ENCODE measurements at places on chromosomes 1 and 21.

- DNase-seq = peak; percentile 87
Observed at GRCh38 chr1:226820941-226821718, 49.3 kb upstream of the PSEN2 start.

- no peak for DNase-seq
Observed at GRCh38 chr1:93450321-93450720, 2.4 kb downstream of the FNBP1L start.

- no peak for DNase-seq
Observed at GRCh38 chr1:44546403-44547053, 127.8 kb downstream of the TMEM53 start.

DNA sequence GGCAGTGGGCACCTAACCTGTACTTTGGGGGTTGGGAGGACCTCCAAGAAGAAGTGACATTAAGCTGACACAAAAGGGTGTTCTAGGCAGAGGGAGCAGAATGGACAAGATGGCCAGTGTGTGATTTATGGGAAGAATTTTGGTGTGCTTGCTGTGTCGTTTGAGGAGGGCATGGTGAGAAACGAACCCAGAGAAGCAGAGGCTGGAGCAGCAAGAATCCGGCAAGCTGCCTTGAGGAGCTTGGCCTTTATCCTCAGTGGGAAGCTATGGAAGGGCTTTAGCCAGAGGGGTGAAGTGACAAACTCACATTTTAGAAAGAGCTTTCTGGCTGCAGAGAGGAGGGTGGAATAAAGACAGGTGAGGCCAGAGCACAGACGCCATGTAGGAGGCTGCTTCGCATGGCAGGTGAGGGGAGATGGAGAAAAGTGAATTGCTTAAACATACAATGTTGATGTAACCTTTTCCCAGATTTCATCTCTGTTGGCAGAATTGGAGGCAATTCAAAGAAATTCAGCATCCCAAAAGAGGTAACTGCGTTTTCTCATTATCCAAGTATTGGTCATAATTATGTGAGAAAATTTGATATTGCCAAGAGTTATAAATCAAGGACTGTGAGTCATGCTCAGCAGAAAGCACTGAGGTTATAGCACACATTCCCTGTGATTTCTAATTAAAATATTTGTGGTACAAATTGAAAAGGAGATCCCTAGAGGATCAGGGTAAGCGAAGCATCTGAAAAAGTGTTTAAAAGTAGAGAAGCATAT lies 26.5 kb downstream of the TRIM45 start:
- peak; percentile 24 for DNase-seq

DNA sequence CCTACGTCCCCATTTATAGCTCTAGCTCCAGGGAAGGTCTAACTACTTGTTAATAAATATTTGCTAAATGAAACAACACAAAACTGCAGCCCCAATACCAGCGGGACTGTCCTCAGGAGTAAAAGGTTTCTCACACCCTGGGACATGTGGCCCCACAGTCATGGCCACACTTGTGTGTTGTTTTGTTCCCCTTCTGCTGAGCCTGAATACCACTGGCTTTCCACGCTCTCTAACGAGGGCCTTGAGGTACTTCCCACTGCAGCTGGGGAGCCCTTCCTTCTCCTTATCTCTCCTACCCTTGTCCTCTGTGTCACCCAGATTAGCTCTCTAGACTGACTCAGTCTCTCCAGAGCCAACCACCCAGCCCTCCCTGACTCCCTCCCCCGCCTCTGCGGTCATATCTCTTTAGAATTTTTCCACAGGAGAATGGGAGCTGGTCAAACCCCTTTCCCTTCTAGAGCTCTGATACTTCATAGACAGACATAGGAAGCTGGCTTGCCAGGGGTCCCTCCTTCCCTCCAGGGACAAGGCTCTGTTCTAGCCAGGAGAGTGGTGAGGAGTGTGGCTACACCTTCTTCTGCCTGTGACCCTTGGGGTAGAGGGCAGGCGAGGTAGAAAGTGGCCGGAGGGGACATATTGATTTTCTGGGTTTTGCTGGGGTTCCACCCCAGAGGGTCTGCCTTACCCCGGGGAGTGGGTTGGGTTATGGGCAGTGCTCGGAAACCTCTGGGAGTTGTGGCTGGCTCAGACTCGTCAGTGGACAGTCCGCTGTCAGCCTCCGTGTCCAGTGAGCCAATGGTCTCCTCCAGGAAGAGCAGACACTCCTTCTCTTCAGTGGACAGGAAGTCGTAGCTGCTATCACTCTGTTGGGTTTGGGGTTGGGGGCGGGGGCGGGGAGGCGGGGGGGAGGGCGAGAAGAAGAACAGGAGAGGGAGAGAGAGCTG lies 8.1 kb downstream of the C1orf116 start:
- no peak for DNase-seq

DNA sequence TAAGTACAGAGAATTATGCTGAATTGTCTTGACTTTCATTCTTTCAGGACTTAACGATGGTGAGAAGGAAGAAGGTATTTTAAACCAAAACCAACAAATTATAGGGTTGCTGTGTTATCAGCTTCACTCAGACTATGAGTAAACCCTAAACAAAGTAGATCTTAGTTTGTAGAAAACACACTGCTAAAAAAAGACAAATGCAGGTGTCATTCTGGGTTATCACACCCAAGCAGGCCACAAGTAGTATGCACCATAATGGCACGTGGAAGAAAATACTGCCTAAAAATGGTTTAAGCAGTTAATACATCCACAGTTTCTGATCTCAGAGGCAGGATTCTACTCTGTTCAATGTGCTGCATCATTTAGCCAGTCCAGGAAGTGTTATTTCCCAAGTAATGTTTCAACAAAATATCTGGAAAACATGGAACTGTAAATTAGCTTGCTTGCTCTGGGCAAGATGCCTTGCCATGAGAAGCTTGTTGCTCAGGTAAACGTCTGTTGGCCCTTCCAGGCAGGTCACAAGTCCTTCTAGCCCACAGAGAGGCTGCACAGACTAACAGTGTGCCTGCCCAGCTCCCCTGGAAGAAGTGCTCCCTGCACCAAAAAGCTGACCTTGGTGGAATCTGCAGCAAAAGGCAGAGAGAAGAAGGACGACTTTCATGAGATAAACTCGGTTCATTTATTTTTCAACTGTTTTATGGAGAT lies 4.1 kb downstream of the DIPK1A start:
- DNase-seq = no peak

GRCh38 chr1:153961421-153961820 lies 1.9 kb downstream of the SLC39A1 start:
- DNase-seq = no peak
